ENCODE measurements at places on chromosomes 2 and 18.

DNA sequence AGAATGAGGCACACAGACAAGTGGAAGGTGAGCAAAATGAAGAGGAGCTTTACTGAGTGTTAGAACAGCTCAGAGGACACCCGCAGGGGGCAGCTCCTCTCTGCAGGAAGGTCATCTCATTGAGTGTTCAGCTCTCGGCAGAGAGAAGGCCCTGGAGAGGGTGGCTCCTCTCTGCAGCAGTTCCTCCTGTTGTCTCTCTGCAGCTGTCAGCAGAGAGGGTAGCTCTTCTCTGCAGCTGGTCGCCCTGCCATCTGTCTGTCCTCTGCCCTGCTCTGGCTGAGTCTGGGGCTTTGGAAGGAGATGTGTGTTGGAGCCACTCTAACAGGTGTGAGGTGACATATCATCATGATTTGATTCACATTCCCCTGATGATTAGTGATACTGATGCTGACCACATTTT, 6.8 kb upstream of the SNTG2 start:
- no peak for DNase-seq

DNA sequence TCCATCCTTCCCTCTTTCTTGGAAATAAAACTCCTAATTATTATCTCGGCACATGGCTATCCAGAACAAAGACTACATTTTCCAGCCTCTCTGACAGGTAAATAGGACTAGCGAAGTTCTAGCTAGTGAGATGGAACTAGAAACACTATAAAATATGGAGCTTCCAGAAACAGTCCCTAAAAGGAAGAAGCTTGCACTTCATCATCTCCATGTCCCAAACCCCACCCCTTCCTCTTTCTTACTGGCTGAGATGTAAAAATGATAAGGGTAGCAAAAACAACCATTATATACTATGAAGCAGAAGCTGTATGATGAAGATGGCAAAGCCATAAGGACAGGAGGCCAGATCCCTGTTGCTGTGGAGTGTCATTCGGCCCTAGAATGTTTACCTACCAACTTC, 11.7 kb upstream of the ACTR2 start:
- DNase-seq, result no peak

- no peak for DNase-seq
Measured at GRCh38 chr2:9001778-9002177, 1.7 kb downstream of the MBOAT2 start.

- DNase-seq, result no peak
Measured at GRCh38 chr2:85447222-85447585, 28.7 kb downstream of the SH2D6 start.

- DNase-seq, result no peak
Measured at GRCh38 chr2:61354543-61355197, 116.2 kb downstream of the USP34 start.

DNA sequence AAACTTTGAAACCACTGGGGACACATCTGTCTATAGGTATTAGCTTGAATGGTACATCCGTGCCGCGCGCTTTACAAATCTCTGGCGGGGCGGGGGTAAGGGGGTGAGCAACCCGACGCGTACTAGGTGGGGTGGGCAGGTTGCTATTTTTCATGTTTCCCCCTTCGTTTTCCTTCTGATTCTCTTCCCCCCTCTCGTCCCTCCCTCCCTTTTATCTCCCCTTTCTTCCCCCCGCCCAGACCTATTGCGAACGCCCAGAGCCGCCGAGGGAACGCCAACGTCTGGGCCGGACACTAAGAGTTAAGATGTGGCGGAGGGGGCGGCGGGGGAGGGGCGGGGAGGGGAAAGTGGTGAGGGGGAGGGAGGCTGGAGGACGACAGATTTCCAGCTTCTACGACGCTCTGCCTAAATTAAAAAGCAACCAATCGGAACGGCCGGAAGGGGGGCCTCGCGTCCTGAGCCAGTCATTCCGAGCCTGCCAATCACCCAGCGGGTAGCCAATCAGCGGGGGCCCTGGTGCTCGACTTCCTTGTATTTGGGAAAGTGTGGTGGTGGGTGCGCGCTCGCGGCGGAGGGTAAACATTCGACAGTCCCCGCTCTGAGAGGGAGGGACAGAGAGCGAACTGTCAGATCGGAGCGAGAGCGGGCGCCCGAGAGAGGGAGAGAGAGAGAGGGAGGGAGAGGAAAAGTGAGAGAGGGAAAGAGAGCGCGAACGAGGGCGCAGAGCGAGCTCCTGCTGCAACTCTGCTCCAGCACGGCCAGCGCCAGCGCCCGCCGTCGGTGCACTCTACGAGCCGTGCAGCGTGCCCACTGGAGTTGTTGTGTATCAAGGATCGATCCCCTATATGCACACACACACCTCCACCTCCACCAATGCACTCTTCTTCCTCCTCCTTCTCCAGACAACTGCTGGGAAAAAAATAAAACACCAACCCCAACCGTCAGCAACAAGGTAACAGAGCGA, at the start of gene POU3F3:
Gene POU3F3 (plus strand): TSS at position 582 of the 964 bp plus-strand sequence. CDS start 1,396 bp downstream, outside the sequence.
- DNase-seq, result no peak

All from activated CD8-positive, alpha-beta memory T cell treated with anti-CD3 and anti-CD28 coated beads for 1 hour (primary cell).